ENCODE measurements at places on chromosomes 3 and 15. TPM values are rescaled to one million over a fixed set of nuclear protein-coding genes. Genes with fewer than 3 reads are reported as not detected.
A peak's percentile ranks its signal among the peaks of the same experiment; 100 is the strongest.

DNA sequence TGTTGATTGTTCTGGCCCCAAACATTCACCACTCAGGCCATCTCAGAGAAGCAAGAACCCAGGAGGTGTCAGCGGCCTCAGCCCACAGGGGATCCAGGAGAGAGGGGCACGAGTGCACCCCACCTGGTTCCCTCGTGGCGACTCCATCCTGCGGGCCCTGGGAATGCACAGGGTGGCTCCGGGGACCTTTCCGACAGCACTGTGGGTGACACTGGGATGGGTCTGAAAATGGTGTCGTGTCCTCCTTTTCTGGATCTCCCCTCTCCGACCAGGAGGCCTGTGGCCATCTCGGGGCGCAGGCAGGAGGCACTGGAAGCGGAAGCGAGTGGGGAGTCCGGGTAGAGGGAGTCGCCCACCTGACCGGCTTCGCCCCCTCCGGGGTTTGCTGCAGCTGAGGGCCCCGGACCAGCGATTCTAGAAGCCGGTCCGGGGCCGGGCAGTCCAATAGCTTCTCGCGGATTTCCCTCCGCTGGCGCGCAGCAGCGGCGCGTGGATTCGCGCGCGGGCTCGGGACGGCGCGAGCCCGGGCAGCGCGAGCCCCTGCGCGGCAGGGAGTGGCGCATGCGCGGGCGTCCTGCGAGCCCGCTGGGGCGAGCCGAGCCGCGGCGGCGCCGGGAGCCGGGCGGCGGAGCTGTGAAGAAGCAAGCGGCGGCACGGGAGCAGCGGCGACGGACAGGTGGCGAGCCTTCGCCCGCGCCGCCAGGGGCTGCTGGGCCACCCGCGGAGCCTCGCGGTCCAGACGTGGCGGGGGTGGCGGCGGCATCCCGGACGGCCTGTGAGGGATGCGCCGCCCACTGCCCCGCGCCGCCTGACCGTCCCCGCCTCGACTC, at the start of gene DOCK3:
DOCK3 (plus strand) TSS at position 579 of the 830 bp plus-strand sequence. CDS start 337 bp downstream, outside the sequence.
- peak; percentile 93 for DNase-seq

MST1R gene
- total RNA-seq = 2.0 TPM

- DNase-seq = no peak
Observed at GRCh38 chr3:152797751-152798432, 37.0 kb upstream of the P2RY1 start.

GPR15 gene
- total RNA-seq = not detected

- no peak for DNase-seq
Observed at GRCh38 chr3:186598108-186598784, 14.6 kb upstream of the AHSG start.

DNA sequence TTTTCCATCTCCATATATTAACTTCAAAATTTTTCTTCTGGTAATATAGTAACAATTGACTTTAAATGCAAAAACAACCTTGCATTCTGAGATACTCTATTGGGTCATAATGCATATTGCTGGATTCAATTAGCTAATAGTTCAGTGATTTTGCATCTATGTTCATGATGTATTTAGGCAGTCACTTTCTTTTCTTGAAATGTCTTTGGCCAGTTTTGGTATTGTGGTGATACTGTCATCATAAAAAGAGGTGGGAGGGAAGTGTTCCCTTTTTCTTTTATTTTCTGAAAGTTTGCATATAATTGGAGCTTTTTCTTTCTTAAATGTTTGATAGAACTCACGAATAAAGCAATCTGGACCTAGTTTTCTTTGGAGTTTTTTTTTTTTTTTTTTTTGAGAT, 67.4 kb upstream of the ZNF148 start:
- DNase-seq = no peak

- DNase-seq = no peak
Observed at GRCh38 chr3:141411251-141411771, 43.0 kb downstream of the ZBTB38 start.

GRCh38 chr3:110506890-110507289, 564.7 kb upstream of the NECTIN3 start:
- DNase-seq = no peak

GRCh38 chr15:73806698-73807483, 53.7 kb upstream of the INSYN1 start:
- DNase-seq = peak; percentile 61

- no peak for DNase-seq
Observed at GRCh38 chr15:70058642-70059360, 38.9 kb downstream of the TLE3 start.

- no peak for DNase-seq
Observed at GRCh38 chr3:112115806-112116383, 17.2 kb downstream of the GCSAM start.

C3orf18 gene
- total RNA-seq = 19.3 TPM

DNA sequence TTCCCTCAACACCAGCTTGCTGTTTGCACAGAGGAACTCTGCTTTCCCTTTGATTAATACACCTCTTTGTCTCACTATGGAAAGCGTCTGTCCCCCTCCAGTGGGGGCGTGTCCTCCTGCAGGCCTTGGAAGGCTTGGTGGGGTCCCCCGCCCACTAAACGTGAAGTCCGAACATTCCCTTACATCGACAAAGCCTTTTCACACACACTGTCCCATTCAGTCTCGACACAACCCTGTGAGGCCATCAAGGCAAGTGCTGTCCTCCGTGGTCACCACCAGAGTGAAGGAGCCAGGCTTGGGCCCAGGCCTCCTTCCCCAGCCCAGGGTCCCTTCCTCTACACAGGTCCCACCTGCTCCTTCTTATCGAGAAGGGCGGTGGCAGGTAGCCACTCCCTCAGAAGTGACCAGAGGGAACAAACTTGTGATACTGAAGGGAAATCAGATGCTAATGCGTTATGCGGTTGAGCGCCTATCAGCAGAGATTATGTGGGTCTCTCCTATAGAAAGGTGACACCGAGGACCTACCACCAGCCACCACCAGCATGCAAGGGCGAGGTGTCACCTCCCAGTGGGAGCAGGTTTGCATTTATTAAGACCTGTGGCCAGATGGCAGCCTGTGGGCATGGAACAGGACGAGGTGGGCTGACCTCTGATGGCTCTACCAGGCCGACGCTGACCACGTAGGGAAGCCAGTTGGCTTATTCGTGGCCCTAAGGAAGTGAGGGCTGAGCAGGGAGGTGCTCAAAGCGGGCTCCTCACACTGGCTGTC, 6.6 kb downstream of the NRROS start:
- no peak for DNase-seq

GRCh38 chr15:99310745-99311144, 59.5 kb downstream of the LRRC28 start:
- DNase-seq = no peak

- DNase-seq = no peak
Observed at GRCh38 chr3:107308716-107309115, 68.5 kb upstream of the CCDC54 start.

DNA sequence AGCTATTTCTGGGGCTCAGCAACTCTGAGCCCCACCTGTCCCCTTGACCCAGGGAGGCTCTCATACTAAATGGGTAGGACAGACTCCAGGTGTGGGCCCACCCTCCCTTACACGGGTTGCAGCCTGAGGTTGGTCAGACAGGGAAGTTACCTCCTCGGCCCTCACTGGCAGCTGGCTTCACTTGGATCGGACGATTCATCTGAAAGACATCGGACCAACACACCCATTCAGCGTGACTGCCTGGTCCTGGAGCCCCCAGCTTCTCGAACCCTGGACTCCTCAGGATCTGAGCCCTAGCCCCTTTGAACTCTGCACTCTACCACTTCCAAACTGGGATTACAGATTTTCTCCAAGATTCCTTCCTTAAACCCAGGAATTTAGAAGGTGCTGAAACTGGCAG, 15.4 kb downstream of the CELF6 start:
- no peak for DNase-seq

- peak; percentile 14 for DNase-seq
Observed at GRCh38 chr3:133424937-133425869, 25.3 kb downstream of the BFSP2 start.

DNA sequence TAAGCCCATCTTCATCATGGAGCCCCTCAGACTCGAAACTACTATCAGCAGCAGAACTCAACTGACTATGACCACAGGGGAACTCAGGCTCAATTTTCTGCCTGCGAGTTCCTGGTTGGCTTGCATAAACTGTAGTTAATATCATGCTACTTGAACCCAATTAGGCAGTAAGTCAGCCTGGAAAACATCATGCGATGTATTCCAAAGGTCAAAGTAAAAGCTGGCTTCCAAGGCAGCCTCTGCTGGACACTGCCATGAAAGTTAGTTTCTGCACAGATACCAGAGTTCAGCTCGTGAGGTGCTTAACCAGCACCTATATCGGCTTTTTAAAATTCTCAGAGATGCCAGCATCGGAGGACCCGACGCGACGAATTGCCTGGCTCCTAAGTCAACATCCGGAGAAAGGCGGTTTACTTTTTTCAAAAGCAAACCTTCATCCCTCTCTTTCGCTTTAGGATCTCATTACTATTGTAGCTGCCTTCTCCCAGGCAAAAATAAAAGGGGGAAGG, 3.8 kb downstream of the ANP32A start:
- DNase-seq = no peak

DNA sequence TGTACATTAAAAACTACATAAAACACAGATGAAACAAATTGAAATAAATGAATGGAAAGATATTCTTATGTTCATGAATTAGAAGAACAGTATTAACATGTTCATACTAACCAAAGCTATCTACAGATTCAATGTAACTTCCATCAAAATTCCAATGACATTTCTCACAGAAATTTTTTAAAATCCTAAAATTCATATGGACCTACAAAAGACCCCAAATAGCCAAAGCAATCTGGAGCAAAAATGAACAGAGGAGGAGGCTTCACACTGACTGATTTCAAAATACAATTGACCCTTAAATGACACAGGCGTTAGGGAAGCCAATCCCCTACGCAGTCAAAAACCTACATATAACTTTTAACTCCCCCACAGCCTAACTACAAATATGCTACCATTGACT, 39.4 kb downstream of the KPNA1 start:
- no peak for DNase-seq

SV2B gene
- total RNA-seq = under 0.01 TPM

EFHB gene
- total RNA-seq = 0.22 TPM
